ENCODE measurements at places on chromosomes 13 and 19.
A peak's percentile ranks its signal among the peaks of the same experiment; 100 is the strongest.

GRCh38 chr13:36954542-36954941 lies 34.5 kb upstream of the SMAD9 start:
- DNase-seq, result no peak

DNA sequence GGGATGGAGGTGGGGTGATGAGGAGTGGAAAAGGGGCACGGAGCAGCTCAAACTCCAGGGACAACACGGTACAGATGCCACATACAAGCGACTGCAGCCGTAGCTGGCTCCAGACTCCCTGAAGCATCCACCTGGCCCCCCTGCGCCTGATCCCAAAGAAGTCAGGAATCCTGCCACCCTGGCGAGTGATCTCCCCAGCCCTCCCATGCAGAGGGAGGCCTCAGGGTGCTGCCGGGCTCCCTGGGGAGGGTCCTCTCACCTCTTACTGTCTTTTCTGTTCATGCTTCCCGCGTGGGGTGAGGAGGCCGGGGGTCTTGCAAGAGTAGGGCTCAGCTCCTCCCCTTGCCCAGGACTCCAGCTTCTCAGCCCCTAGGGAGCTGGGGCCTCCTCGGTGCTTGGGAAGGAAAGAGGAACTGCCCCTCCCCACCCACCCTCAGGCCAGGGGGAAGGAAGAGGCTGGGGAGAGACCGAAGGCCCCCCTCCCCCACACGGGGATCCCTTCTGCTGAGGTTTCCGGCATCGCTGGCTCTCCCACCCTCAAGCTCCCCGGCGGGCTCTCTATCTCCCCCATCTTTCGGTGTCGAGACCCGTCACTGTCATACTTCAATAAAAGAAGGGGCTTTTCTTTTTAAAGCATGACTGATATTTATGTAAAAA lies at the start of gene RASGRP4:
Gene RASGRP4 (minus strand): TSS at position 410 of the 657 bp plus-strand sequence. CDS start 128 bp downstream, at position 282.
- DNase-seq, result peak; percentile 66

DNA sequence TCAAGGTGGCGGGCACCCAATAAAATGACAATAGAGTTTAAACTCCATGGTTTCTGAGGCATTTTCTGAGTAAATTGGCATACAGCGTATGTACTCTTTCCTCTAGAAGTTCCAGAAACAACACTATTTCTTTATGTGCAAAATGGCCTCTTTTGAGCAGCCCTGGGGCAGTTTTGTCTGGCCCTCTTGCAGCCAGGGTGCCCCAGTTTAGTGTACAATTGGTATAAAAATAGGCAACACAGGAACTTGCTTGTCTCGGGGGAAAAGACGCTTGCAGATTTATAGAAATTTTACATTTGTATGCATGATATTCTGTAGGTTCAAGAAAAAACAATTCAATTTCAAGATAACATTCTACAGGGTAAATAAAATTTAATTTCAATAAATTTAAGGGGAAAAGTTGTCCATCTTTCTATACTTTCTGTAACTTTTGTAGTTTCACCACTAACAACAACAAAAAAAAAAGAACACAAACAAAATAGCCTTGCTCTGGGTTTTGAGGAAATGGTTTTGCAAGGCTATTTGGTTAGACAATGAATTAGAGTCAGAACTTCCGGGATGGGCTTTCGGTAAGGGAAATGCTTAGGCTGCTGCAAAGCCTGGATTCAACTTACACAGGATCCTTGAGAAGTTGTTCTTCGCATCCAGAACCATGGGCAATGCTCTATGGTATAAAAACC lies 45.3 kb downstream of the LRCH1 start:
- no peak for DNase-seq

DNA sequence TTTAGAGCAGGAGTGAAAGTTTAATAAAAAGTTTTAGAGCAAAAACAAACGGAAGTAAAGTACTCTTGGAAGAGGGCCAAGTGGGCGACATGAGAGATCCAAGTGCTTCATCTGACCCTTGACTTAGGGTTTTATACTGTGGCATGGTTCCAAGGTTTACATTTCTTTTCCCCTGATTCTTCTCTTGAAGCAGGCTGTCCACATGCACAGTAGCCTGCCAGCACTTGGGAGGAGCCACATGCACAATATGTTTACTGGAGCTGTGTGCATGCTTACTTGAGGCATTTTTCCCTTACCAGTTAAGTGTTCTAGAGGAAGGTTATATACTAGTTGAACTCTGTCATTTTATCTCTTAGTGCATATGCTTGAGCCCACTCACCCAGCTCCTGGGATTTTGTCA lies 295.6 kb downstream of the TBC1D4 start:
- DNase-seq, result no peak

- no peak for DNase-seq
Observed at GRCh38 chr13:74219566-74219965, 85.4 kb upstream of the KLF12 start.

DNA sequence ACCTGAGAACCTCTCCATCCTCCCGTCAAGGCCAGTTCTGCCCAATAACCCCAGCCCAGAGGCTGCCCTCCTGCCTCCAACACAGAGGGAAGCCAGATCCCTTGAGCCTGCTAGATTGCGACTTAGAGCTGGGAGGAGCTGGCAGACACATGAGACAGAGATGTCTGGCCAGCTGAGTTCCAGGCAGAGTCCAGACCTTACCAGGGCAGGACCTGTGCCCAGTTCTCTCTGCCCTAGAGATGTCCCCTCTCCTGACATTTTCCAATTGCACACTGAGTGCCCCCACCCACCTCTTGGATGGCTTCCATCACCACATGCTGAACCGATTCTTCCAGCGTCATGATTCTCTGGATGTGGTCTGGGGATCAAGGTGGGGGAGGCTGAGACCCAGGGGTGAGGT lies 3.0 kb downstream of the HOOK2 start:
- no peak for DNase-seq

- DNase-seq, result peak; percentile 79
Observed at GRCh38 chr13:102800145-102801041, 1.5 kb downstream of the BIVM start.

- DNase-seq, result no peak
Observed at GRCh38 chr19:8333767-8334457, 9.2 kb downstream of the KANK3 start.

- no peak for DNase-seq
Observed at GRCh38 chr13:87678372-87678752, 7.2 kb downstream of the SLITRK5 start.

DNA sequence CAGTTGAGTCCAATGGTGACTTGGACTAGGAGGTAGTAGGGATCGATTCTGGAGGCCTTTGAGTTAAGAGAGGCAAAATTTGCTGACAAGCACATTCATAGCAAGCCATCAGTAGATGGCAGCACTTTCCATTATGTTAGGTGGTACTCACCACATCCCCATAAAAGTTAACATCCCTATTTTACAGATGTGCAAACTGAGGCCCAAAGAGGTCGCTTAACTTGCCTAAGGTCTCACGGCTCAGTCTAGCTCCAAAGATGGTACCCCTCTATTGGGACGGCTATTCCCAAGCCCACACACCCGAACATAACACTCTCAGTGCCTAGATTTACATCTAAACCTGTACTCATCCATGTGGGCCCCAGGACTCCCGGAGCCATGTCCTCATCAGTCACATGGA lies 21.5 kb upstream of the FOSB start:
- DNase-seq, result no peak

DNA sequence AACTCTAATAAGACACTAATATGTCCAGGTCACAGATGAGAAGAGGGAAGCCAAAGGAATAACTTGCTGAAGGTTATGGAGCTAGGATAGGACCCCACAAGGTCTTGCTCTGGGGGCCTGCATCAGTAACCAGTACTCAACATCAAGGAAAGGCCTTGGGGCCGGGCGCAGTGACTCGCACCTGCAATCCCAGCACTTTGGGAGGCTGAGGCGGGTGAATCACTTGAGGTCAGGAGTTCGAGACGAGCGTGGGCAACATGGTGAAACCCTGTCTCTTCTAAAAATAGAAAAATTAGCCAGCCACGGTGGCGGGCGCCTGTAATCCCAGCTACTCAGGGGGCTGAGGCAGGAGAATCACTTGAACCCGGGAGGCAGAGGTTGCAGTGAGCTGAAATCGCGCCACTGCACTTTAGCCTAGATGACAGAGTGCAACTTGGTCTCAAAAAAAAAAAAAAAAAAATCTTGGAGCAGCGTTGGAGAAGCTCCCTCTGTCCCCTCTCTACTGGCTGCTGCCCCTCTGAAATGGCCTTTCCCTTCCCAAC lies 1.8 kb downstream of the LONP1 start:
- DNase-seq, result no peak

DNA sequence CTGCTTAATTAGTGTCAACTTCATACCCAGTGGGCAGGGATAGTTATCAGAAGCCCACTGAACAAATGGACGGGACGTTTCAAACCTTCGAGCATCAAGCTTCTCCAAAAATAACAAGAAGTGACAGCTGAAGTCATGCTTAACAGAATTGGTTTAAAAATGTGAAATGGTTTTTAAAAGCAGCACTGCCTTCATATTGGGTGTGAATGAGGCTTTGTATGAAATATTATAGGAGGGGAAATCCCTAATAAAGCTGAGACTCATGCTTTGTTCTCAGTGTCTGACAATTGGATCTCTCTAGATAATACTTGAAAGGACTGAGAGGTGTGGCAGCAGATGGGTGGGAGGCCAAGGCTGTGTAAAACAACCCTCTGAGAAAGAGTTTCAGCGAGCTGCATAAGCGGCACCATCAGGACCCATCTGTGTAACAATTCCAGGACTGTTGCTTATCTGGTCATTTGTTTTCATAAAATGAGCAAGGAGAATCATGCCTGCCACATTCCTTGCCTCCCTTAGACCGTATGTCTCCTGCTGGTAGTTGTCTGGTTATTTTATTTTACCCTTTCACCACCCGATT lies 667.7 kb downstream of the DIAPH3 start:
- DNase-seq, result no peak

DNA sequence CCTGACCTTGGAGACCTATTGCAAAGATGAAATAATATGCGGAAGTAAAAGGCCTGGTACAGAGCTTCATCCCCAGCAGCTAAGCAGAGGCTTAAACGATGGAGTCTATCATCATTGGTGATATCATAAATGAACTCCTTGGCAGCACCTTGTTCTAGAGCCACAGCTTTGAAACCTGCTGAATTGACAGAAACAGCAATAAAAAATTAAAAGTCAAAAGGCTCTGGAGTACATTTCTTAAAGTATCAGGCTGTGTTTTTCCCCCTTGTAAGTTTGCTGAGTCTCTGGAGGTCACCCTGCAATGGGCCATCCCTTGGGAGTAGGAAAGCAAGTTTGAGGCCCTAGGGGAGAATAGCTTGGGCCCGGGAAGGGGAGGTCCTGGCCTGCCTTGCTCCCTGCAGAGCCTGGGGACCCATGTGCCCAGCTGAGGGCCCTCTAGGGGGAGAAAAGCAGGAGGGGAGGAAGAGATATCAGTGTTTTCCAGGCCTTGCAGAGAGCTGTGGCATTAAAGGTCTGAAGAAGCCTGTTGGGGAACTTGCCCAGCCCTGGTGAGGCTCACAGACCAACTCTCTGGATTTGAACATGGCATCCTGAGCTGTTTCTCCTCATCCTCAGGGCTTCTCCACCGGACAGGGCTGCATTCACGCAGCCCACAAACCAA lies 416.1 kb downstream of the ZNF536 start:
- DNase-seq, result no peak

- no peak for DNase-seq
Observed at GRCh38 chr19:47881757-47882156, 4.4 kb downstream of the SULT2A1 start.

- DNase-seq, result no peak
Observed at GRCh38 chr19:33248954-33249613, 23.4 kb upstream of the SLC7A10 start.

GRCh38 chr19:56133858-56134653 lies 7.0 kb upstream of the ZNF444 start:
- no peak for DNase-seq

GRCh38 chr13:40381935-40382764 lies 284.3 kb downstream of the FOXO1 start:
- DNase-seq, result no peak

DNA sequence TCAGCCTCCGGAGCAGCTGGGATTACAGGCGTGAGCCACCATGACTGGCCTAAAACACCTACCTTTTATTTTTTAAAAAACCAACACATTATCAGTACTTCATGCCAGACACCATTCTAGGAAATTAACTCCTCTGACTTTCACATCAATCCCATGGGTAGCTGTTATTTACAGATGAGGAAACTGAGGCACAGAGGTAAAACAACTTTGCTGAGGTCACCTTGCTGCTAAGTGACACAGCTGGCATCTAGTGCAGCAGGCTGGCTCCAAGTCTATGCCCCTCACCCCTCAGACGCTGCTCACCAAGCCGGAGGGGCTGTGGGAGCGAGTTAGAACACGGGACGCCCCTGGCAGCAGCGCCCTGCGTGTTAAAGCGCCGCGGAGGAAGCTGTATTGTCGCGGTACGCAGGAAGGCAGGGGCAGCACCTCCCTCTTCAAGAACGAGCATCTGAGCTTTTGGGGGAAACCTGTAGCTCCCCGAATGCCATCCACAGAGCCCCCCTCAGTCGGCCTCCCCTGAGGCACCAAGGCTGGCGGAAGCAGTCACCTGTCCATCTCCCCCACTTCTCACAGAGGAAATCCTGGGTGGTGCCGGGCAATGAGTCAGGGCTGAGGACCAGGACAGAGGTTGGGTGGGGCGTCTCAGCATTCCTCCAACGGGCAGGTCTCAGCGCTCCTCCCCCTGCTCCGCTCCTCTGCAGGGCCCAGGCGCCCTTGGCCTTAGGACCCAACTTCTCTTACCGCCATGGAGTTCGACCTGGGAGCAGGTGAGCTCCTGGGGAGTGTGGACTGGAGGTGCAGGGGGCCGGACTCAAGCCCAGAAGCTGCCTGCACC lies at the start of gene C19orf33:
Gene C19orf33 (plus strand): TSS at position 735 of the 835 bp plus-strand sequence. CDS start 11 bp downstream, at position 746.
- no peak for DNase-seq

All from activated B cell treated with CpG ODN at 0.5 μM for 24 hours (primary cell).